ENCODE measurements at places on chromosomes 16 and 17.

DNA sequence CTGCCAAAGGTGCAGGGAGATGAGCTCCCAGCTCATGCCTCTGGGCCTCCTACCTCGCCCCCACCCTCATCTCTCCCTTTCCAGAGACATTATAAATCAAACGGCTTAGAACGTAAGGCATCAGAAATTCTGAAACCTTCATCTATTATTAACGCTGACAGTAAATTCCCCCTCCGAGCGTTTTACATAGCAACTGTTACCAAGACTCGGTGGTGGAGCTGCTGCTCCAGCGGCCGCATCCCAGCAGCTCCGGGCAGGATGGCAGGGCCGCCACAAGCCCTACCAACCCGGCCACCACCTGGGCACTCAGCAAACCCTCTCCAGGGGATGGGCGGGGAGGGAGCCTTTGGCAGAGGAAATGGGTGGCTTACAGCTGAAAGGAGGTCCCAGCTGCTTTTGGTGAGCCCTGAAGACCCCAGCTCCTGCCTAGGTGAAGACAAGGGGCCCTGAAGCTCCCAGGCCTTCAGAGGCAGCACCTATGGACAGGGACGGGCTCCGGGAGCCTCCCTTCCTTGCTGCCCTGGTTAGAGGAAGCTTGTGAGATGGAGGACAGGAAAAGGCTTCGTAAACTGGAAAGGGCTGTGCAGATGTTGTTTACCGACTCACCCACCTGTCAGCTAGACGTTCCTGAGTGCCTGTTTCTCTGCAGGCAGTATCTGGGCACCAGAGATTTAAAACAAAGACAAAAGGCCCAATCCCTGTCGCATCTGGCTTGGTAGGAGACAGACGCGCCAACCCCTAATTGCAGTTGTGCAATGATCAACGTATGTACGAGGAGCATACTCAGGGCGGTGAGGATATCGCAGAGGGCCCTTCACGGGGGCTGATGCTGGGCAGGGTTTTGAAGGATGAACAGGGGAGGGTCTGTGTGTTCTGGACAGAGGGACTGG is 76.9 kb downstream of the RAI1 start:
- DNase-seq = no peak

DNA sequence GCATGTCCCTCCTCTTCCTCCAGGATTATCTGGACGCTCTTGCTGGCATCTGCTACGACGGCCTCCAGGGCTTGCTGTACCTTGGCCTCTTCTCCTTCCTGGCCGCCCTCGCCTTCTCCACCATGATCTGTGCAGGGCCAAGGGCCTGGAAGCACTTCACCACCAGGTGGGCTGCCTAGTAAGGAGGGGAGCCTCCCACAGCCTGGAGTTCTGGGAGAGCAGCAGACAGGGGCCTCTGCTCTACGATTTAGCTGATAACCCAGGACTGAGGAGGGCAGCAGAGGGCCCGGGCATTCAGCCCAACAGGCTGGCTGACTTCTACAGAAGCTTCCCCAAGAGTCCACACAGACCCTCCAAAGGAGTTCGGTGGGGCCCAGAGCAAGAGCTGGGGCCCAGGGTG is 21.8 kb upstream of the DNAI2 start:
- no peak for DNase-seq

GRCh38 chr17:57895382-57896060 is 45.7 kb upstream of the MRPS23 start:
- DNase-seq = no peak

DNA sequence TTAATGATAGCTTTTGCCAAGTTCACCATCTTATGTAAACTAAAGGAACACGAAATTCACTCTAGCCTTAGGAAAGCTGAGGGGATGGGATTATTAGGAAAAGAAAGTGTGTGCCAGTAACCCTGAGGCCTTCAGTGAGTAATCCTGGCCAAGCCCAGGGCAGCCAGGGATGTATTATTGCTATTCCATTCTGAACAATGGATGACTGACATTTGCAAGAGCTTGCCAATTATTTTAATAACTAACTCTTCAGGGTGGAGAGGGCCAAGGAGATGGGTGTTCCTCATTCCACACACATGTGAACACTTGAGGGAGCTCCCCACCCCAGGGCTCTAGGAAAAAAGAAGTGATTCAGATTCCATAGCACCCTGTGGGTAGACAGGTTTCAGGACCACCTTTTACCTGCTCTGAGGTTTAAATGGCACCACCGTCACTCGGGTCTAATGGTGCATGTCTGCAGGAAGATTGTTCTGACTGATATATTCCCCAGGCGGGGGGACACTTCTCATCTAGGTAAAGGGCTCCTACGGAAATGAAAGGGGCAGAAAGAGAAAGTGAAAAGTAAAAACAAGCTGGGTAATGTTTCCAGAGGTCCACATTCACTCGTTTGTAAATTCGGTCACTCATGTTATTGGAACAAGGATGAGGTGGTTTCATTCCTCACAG is 41.5 kb downstream of the TK2 start:
- no peak for DNase-seq

DNA sequence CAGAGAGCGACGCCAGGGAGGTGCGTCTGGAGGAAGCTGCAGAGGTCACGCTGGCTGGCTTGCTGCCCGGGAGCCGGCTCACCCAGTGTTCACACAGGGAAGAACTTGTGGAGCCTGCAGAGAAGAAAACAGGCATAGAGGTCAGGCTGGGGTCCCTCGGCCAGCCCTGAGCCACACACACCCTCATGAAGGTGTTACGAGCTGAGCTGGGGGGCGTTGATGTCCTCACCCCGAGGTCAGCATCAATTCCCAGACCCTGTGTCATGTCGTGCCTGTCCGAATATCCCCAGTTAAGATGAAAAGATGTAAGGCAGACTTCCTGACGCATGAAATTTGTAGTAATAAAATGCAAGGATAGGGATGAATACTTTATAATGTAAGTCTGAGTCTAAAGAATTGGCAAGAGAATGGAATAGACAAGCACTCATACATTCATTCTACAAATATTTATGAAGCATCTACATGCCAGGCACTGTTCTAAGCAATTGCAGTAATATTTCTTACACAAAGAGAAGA is 77.1 kb downstream of the USP31 start:
- DNase-seq = no peak

- DNase-seq = no peak
Measured at GRCh38 chr16:72721981-72722380, 325.9 kb downstream of the ZFHX3 start.

- no peak for DNase-seq
Measured at GRCh38 chr17:57514614-57515013, 230.5 kb downstream of the CCDC182 start.

- DNase-seq = peak; percentile 31
Measured at GRCh38 chr17:21239680-21240368, 13.4 kb downstream of the NATD1 start.

DNA sequence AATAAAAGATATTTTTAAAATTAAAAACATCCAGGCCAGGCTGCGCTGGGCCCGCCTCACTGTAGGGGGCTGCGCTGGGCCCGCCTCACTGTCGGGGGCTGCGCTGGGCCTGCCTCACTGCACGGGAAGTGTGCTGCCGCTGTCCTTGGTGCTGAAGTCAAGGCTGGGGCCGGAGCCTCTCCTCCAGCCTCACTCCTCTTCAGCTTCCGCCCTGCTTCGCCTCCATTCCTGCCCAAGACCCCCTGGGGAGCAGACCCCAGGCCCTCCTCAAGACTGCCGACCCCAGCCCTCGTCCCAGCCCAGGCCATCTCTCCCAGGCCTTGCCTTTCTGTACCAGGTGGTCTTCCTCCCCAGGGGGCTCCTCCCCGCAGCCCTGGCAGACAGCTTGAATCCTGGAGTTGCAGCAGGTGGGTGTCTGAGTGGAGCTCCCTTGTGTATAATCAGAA is 26.2 kb downstream of the ENDOV start:
- peak; percentile 63 for DNase-seq

Measured in KBM-7 (cell line).